ENCODE measurements at places on chromosomes 16 and 17.
A peak's percentile ranks its signal among the peaks of the same experiment; 100 is the strongest.

DNA sequence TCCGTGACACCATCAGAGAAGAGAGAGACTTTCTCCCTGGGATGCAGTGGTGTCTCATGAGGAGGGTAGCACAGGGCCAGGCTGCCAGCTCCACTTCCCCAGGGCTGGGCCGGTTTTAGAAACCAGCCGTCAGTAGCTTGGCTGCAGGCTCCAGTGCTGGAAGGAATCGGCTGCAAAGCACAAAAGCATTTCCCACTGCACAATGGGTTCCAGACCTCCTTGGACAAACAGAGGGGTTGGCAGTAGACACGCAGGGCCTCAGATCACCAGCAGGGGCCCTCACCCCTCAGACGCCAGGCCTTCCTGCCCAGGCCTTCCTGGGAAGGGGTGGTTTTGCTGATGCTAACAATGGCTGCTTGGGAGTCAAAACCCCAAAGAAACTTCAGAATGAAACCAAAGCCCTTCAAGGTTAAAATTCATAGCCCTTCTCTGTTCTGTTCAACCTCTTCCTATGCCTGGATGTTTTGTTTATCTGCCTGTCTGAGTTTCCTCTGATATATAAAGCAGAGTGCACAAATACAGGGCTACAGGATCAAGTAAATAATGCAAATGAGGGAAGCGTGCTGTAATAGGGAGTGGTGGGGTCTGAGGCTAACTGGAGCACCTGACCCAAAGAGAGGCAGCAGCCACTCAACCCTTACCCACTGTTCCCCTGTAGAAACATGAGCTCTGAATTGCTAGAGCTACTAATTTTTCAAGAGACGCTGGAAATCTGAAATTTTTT, 26.2 kb downstream of the TEKT5 start:
- peak; percentile 65 for DNase-seq

GRCh38 chr17:43018008-43018853, 4.0 kb downstream of the VAT1 start:
- DNase-seq = no peak

- DNase-seq = no peak
Measured at GRCh38 chr16:84087466-84088151, 29.1 kb downstream of the MBTPS1 start.

GRCh38 chr17:76046064-76046463, 19.0 kb upstream of the EVPL start:
- DNase-seq = no peak

- no peak for DNase-seq
Measured at GRCh38 chr17:45361976-45362375, 45.2 kb upstream of the MAP3K14 start.

- no peak for DNase-seq
Measured at GRCh38 chr17:62867303-62867702, 59.2 kb upstream of the MARCHF10 start.

- DNase-seq = no peak
Measured at GRCh38 chr17:80291691-80292487, 31.2 kb downstream of the RNF213 start.

DNA sequence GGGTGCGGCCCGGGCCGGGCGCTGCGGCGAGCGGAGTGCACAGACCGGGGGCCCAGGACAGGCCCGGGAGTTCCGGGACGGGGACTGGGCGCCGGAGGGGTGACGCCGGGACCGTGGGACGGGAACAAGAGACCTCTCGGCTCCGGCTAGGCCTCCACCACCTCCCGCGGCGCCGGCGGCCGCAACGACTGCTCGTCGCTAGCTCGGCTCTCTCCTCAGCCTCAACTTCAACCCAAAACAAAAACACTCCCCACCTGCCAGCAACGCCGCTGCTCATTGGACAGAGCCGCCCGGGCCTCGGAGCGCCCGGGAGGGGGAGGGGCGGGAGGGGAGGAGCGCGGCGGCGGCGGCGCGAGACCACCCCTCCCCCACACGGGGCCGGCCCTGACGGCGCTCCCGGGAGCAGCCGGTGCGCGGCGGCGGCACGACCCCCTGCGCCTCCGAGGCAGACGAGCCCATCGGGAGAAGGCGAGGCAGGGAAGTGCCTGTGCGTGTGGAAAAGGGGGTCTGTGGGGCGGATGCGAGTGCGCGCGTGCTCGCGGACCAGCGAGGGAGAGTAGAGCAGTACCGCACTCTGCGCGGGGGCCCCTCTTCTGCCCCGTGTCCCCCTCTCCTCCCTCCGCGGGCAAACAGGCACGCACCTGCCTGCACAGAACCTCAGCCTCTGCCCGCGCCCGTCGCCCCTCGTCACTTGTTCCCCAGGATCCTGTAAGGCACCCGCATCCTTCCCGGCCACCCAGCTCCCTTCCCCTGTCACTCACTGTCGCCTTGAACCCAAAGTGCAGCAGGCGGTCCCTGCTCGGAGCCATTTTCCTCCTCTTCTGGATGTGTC, at the start of gene FBXL20:
Gene FBXL20 (minus strand): TSS at position 215 of the 832 bp plus-strand sequence. CDS start 224 bp downstream, outside the sequence.
- peak; percentile 92 for DNase-seq

GRCh38 chr17:75159196-75160031, 5.1 kb upstream of the JPT1 start:
- DNase-seq = no peak

DNA sequence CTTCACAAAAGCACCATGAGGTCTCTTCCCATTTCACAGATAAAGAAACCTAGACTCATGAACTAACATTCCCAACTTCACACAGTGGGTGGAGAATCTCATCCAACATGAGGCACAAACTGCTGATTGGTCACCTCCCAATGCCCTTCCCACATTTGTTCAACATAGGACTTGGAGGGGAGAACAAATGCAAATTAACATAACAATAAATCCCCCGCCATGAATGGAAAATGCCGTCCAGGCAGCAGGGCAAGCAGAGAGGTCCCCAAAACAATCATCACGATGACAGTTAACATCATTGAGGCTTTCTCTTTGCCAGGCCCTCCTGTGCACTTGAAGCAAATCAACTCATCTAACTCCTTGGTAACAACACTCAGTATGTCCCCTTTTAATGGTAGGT, 185.3 kb downstream of the TMEM132E start:
- DNase-seq = no peak

DNA sequence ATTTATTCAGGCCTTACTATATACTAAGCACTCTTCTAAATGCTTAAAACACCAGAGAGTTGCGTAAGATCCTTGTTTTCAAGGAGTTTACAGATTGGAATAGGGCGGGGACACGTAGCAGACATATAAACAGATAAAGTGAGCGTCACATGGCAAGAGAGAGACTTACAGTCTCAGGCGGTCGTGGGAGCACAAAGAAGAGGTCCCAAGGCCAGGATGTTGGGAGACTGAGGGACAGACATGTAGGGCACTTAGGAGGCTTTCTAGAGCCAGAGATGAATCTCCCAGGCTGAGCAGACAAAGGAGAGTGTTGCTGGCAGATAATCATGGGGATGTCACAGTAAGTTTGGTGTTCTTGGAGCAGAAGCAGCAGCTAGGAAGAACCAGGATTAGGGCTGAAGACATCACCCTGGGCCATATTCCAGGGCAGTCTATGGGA, 119.1 kb upstream of the ANKFN1 start:
- DNase-seq = no peak

GRCh38 chr17:55726440-55726839, 3.8 kb upstream of the TMEM100 start:
- no peak for DNase-seq

DNA sequence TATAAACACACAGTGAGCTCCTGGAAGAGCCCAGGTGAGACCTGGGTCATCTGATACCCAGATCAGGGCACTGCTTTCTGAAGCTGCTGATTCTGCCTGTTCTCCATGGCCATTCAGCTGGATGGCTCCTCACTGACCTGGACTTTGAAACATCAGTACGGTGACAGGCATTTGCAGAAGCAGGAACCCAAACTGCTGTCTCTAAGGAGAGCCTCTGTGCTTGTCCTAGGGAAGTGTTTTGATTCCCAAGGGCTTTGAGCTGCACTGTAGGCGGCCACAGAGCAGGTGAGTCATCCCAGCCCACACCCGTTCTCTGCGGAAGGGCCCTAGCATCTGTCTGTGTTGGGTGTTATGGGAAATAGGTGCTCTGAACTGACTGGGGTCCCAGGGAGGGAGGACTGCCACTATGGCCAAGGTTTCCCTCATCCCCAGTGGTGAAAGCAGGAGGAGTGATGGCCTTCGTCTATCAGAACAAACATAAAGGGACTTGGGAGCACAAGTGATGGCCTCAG, 60.7 kb upstream of the ADCY9 start:
- DNase-seq = no peak

GRCh38 chr17:10737168-10737622, 7.4 kb upstream of the TMEM220 start:
- DNase-seq = peak; percentile 60

DNA sequence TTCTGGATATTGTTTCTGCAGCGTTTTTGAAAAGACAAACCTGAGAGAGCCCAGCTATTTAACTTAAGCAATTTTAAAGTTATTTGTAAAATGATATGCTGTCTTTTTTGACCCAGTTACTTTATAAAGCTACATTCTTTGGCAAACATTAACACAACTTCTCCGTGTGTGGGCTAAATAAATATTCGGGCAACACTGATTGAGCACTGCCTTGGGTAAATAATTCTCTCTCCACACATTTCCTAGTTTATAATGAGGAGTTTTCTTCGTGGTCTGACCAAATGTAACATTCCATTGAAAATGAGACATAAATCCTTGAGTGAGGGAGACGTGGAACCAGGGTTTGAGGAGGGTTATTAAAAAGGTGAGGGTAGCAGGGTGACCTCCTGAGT, 142.8 kb downstream of the WWOX start:
- DNase-seq = no peak

- DNase-seq = no peak
Measured at GRCh38 chr17:64460955-64461354, 12.0 kb downstream of the MILR1 start.

DNA sequence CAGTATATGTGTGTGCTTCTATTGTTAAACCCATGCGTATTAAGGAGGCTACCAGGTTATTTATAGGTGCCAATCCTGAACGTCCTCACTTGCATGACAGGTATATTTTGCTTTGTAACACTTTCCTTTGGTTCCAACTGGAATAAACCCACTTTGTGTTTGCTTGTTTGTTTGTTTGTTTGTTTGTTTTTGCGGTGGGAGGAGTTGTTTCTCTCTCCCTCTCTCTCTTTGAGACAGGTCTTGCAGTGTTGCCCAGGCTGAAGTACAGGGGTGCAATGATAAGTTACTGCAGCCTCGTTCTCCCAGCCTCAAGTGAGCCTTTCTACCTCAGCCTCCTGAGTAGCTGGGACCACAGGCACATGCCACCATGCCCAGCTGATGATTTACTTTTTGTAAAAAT, 28.7 kb downstream of the NACA2 start:
- DNase-seq = no peak

GRCh38 chr17:81541123-81541522, 11.0 kb downstream of the FAAP100 start:
- DNase-seq = no peak
